Activated T-cell treated with anti-CD3 and anti-CD28 coated beads, Interleukin-2, amount 50 U/mL, for 4 hours (primary cell): ENCODE measurements at places on chromosomes 12 and 14. TPM values are rescaled to one million over a fixed set of nuclear protein-coding genes. Genes with fewer than 3 reads are reported as not detected.
A peak's percentile ranks its signal among the peaks of the same experiment; 100 is the strongest.

The NEUROD4 gene
- not detected for total RNA-seq

GRCh38 chr14:101965181-101965544, 790 bp downstream of the DYNC1H1 start:
- peak; percentile 36 for DNase-seq

The PRICKLE1 gene
- total RNA-seq: not detected

GRCh38 chr12:39032448-39032847, 127.1 kb upstream of the CPNE8 start:
- DNase-seq: no peak

The ESRRB gene
- not detected for total RNA-seq

DNA sequence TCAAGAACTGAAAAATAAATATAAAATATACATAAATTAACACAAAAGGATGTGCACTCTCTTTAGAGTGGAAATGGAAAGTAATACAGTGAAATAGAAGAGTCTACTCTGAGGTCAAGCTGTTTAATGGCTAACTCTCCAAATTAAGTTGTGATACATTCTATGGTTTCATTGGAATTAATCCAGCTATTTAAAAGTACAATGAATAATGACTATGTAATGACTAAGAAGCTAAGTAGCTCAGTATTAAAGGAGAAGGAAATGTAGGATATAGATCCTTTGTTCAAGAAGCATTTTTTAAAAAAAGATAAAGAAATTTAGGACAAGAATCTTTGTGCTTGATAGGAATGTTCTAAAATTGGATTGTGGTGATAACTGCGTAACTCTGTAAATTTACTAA, 85.3 kb downstream of the LRP6 start:
- DNase-seq: no peak

GRCh38 chr14:96783915-96784224, 13.3 kb upstream of the VRK1 start:
- DNase-seq: no peak

- DNase-seq: no peak
These were observed 123.7 kb downstream of the DAD1 start for GRCh38 chr14:22465201-22465840.

The SSTR1 gene
- total RNA-seq: not detected

The LRRC10 gene
- total RNA-seq: not detected

GRCh38 chr12:109488051-109488665, 10.7 kb downstream of the UBE3B start:
- DNase-seq: no peak

- no peak for DNase-seq
These were observed 55.4 kb downstream of the FBXO33 start for GRCh38 chr14:39376667-39377403.

GRCh38 chr12:121461048-121461447, 61.1 kb downstream of the RNF34 start:
- no peak for DNase-seq

The ANHX gene
- not detected for total RNA-seq

The GZMH gene
- total RNA-seq: 116 TPM

- peak; percentile 9 for DNase-seq
These were observed 58.5 kb upstream of the TMPO start for GRCh38 chr12:98456576-98457573.

The EPYC gene
- total RNA-seq: not detected

- DNase-seq: no peak
These were observed 67.7 kb downstream of the EEA1 start for GRCh38 chr12:92861381-92861780.

The HOXC9 gene
- not detected for total RNA-seq

The RFLNA gene
- total RNA-seq: not detected

The PDZRN4 gene
- total RNA-seq: not detected

DNA sequence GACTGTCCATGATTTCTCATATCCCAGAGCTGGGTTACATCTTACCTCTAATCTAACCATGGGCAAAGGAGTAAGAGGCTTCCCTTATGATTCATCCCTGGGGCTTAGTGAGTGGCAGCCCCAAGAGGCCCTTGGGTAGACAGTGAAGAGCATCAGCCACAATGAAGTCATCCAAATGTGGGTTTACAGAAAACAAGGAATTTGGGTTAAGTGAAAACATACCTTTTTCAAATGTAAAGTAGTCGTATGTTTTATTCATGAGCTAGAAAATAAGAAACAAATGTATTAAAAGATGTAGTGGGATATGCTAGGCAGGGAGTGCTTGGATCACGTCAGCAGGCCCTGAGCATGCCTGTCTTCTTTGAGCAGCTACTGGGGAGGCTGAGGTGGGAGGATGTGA, 54.0 kb upstream of the ELK3 start:
- DNase-seq: no peak

The TSFM gene
- total RNA-seq: 74.5 TPM

- DNase-seq: no peak
These were observed 21.0 kb upstream of the SP1 start for GRCh38 chr12:53358836-53359419.

GRCh38 chr12:113587720-113588119, 116.0 kb upstream of the LHX5 start:
- no peak for DNase-seq

GRCh38 chr12:28127455-28127854, 62.8 kb upstream of the CCDC91 start:
- no peak for DNase-seq

GRCh38 chr14:42504433-42504832, 897.8 kb downstream of the LRFN5 start:
- no peak for DNase-seq

GRCh38 chr12:120136093-120136770, 19.7 kb upstream of the RAB35 start:
- DNase-seq: no peak

DNA sequence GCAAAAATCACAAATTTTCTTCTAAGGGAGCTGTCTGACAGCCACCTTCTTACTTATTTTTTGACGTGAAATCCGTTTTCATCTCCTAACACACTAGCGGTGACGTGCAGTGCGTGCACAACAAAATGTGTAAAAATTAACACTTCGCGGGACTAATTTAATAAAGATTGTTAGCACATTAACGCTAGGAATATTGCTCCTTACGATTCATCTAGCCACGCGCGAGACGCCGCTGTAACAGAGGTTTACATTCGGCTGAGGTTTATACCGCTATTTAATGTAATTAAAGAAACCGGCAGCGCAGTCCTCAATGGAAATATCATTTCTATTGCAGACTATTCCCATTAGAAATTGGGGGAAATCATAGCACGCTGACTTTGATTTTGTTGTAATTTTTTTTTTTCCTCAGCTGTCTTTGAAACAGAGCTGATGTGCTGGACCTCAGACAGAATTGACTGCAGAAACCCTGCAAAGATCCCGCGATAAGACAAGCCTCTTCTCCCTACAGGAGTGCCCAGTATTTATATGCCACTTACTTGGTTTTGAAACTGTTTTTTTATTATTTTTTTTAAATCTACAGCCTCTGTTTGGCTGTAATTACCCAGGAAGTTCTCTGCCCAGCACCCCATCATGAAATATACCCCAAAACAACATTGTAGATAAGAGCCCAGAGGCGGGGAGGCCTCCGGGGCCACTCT, 31.2 kb downstream of the BCL11B start:
- DNase-seq: no peak

GRCh38 chr12:7642876-7643309, 22.8 kb downstream of the APOBEC1 start:
- no peak for DNase-seq

The SOX5 gene
- 0.15 TPM for total RNA-seq

The SLC25A47 gene
- total RNA-seq: not detected
